ENCODE measurements at places on chromosomes 12 and 14.

GRCh38 chr12:98090731-98091130 lies 424.7 kb upstream of the TMPO start:
- no peak for DNase-seq

DNA sequence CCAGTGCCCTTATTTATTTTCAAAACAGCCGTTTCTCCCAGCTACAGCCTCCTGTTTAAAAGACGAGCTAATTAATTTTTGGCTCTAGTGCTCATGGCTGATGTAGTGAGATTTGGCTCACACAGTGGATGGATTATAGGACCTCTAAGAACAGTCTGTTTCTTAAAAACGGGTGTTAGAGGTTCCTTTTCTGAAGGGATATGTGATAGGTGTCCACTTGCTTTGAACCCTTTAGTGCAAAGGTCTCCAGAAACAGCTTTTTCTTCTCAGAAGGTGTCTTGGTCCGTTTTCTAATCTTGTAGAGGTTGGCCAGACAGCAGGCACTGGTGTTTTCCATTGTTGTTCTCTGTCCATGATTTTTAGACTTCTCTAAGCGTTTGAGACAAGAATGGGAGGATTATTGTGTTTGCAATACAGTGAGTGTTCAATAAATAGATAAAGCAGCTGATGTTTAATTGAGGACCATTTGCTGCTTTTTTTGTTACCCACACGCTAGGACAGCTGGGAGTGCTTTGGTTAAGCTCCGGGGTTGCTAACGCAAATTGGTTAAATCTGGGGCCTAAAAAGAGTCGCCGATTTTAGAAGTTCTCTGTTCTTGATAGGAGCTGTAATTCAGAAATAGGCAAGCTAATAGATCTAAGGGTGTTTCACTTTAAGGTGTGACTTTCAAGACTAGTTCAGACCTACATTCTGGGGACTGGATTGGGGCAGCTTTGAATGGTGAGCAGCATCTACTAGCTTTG lies 1.0 kb downstream of the BORCS5 start:
- no peak for DNase-seq

GRCh38 chr12:128476266-128476665 lies 209.3 kb downstream of the TMEM132C start:
- DNase-seq = no peak

GRCh38 chr14:94054936-94055335 lies 26.1 kb downstream of the DDX24 start:
- DNase-seq = no peak

DNA sequence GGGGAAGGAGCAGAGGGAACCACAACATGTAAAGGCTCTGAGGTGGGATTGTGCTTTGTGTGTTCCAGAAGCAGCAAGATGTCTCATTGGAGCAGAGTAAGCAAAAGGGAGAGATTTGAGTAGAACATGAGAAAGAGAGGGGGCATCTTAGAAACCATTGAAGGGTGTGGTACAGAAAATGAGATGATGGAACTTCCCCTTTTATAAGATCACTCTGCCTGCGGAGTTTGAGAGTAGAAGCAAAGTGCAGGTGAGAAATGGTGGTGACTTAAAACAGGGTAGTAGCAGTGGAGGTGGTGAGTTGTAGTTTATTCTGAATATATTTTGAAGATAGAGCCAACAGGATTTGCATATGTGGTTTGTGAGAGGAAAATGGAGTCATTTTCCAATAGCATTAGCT lies 56.0 kb downstream of the FBXO34 start:
- DNase-seq = no peak

GRCh38 chr14:69441948-69442347 lies 42.6 kb upstream of the PLEKHD1 start:
- no peak for DNase-seq

DNA sequence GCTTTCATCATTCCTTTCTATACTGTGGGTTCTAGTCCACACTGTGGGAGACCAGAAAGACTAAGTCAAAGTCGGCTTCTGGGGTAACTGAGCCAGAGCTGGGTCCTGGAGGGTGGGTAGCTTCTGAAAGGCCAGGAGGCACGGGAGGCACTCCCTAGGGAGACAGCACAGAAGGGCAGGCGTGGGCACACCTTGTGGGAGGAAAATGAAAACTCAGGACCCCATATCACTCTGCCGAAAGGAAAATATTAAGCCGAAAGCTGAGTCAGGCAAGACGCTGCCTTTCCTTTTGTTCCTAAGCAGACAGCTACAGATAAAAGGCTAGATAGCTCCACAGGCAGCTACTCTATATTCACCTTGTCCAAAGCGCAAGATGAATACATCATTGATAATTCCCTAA lies 20.7 kb downstream of the ANO2 start:
- DNase-seq = no peak

DNA sequence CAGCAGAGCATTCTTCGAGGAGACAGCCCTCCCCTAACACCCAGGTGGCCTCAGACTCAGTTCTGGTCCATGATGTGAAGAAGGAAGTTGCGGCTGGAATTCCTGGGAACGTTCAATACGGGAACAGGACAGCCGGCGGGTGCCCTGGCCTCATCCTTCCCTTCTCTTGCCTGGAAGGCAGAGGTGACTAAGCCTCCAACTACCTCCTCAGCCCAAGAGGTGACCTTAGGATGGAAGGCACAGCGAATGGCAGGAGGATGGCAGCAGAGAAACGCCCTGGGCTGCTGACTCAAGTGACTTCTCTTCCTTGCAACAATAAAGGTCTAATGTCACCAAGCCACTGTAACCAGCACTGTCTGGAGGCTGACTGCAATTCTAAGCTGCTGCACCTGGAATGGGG lies 36.1 kb downstream of the DHX37 start:
- DNase-seq = no peak

DNA sequence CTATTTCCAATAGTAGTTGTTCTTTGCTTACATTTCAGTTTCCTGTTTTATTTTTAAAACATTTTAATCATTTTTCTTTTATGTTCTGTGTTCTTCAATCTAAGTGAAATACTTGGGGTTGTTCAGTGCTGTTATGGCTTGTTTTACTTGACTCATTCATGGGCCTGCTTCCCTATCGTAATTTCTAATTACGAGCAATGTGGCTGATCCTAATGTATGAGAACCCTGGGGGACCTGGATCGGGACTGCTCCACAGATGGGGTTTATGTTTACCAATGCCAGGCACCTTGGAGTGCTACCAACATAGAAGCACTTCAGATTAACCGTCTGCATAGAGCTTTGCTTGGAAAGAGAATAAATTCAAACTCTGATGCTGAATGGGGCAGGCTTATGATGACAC lies 29.8 kb downstream of the TECPR2 start:
- DNase-seq = no peak

GRCh38 chr14:95307402-95308041 lies 12.2 kb downstream of the CLMN start:
- DNase-seq = no peak

GRCh38 chr12:9736936-9737705 lies 4.2 kb upstream of the CLECL1 start:
- no peak for DNase-seq

DNA sequence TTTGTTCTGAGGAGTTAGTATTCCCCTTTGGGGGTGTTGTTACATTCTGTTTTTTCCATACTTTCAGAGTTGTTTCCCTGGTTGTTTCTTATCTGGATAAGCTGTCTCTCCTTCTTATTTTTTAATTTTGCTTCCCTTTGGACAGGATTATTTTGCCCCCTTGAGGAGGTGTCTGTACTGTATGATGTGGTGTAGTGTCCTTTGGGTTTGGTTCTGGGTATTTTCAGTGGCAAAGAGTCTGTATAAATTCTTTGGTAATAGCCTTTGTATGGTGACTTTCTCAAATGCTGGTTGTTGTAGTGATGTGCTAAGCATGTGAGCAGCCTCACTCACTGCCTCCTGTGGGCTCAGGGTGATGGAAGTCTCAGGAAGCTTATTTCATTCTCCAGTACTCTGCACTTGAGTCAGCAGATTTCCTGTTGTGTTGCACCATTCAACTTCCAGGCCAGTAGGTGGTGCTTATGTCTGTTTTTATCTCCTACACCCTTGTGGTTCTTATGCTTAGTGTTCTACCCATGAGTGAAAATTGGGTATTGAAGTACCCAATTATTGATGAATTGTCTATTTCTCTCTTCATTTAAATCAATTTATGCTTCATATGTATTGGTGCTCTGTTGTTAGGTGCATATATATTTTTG lies 103.3 kb upstream of the PMCH start:
- DNase-seq = peak; percentile 11

DNA sequence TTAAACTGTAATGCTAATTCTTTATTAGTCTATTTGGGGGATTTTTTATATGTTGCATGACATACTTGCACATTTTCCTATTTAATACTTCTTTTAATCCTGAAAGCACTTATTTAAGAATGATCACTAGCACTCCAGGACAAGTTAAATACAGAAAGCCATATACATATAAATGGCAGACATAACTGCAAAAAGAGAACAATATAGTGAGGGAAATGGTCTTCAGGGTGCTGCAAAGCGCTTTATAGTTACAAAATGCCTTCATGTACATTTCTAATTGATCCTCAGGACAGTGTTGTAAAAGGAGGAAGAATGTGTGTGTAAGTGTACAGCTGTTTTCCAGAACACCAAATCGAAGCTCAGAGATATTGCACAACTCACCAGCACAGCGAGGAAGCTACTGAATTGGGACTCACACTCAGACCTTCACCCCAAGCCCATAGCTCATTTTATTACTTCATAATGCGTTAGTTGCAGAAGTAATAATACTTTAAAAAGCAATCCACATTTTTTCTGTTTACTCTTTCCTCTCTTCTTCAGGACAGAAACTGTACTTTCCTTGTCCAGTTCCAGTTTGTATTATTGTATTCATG lies 428.2 kb downstream of the RAD51B start:
- DNase-seq = no peak

GRCh38 chr12:114625294-114625851 lies 58.6 kb downstream of the TBX3 start:
- DNase-seq = no peak

DNA sequence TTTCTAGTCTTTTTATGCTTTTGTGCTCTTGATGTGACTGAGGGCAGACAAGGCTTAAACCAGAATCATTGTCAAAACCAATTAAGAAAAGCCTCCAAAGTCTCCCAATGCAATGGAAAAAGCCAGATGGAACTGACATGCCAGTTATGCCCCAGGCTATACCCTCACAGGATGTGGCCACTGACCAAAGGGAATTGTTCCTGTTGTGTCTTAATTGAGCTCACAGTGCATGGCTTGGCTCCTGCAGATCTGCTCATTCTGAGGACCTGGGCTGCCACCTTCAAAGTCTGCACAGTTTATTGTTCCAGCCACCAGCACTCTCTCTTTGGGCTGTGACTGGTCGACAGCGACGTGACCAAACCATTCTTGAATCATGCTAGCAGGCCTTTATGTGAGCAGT lies 17.1 kb upstream of the BICD1 start:
- no peak for DNase-seq

DNA sequence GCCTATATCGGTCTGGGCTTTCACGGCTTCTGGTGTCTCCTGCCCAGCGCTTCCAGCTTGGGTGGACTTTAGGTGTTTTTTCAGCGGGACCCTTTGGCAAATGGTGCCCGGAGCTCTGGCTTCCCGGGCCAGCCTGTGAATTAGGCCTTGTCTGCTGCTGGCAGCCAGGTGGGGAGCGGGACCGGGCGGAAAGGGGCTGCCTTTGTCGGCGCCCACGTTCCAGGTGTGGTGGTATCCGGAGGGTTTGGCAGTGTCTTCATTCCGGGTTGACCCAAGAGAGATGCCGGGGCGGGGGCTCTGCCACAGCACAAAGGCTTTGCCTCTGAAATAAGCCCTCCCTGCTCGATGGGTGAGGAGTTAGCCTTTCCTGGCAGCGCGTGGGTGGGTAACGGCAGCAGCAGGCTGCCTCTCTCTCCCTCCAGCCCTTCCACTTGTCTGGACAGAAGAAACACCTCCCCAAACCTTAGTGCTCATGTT lies 9.5 kb downstream of the RFLNA start:
- no peak for DNase-seq

GRCh38 chr12:86634456-86635410 lies 378.5 kb upstream of the MGAT4C start:
- no peak for DNase-seq

DNA sequence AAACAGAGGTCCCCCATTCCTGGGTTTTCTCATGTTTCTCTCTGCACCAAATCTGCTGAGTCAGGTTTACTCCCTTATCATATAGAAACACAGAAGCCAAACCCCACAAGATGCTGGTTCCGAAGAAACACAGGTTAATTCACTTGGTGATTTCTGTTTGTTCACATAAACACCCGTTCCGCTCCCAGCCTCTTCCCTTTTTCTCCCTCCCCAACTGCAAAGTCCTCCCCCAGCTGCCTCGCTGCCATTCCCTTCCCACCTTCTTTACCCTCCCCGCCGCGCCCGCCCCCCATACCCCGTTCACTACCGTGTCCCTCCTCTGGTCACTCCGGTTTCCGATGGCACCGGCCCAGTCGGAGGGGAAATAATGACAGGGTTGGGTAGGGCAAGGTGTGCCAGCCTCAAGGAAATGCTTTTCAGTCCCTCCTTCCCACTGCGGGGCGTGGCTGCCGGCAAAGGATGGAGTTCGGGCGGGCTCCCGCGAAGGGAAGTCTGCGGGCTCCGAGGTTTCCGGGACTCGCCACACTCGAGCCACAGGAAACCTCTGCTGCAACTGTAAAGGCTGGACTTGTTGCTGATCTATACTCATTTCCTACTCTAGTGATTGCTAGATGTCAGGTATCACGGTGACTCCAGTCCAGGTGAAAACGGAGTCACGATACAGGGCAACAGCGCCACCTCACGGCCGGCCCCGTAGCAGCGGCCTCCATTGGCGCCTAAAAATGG lies at the start of gene STYK1:
TSS of gene STYK1 (minus strand) at position 394 of the 726 bp plus-strand sequence. CDS start 39,434 bp downstream, outside the sequence.
- DNase-seq = peak; percentile 92

DNA sequence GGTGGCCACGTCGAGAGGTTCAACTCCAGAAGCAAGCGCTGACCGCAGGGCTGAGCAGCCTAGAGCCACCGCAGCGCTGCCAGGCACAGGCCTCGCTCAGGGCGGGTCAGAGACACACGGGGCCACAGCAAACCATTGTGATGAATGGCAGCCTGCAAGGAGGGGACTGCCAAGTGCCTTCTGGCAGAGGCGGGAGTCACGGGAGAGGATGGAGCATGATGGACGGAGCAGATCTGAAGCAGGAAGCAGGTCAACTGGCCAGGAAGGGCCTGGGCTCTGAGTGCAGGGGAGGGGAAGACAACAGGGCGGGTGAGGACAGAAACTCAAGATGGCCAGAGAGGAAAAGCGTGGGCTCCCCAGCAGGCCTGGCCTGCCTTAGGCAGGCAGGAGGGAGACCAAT lies 49.8 kb downstream of the CDC42BPB start:
- DNase-seq = no peak

DNA sequence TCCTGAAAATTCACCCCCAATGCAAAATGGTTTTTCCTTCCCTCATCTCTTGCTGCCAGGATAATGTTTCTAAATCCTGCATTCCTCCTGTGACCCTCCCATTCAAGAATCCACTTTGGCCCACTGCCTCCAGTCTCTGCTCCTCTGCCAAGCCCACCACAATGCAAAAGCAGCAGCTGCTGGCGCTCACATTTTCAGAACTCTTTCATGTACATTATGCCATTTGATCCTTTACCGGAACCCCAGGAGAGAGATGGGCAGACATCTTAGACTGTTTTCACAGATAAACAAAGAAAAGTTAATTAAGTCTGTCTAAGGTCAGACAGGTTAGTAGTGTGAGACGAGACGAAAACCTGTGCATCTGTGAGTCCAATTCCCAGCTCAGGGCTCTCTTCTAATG lies 12.9 kb downstream of the LRIG3 start:
- no peak for DNase-seq
